Left ventricle myocardium superior (tissue), 1 donor: ENCODE measurements at places on chromosomes 1 and 21.

- DNase-seq, result peak; percentile 54
Measured at GRCh38 chr1:11478571-11479374, at the start of gene DISP3. DISP3 (plus strand) TSS chr1:11479155; CDS start chr1:11500993, 21,838 bp downstream.

GRCh38 chr1:198968866-198969265 is 330.0 kb downstream of the PTPRC start:
- DNase-seq, result no peak

- DNase-seq, result no peak
Measured at GRCh38 chr1:247561711-247562110, 12.8 kb downstream of the GCSAML start.

GRCh38 chr1:61519631-61520030 is 205.3 kb downstream of the TM2D1 start:
- DNase-seq, result no peak

- DNase-seq, result no peak
Measured at GRCh38 chr1:240496941-240497340, 115.0 kb downstream of the GREM2 start.

GRCh38 chr1:76593618-76594017 is 273.7 kb upstream of the ST6GALNAC5 start:
- DNase-seq, result no peak

GRCh38 chr1:18583326-18583941 is 47.2 kb upstream of the PAX7 start:
- peak; percentile 69 for DNase-seq

GRCh38 chr1:81287411-81288080 is 513.2 kb upstream of the ADGRL2 start:
- no peak for DNase-seq

DNA sequence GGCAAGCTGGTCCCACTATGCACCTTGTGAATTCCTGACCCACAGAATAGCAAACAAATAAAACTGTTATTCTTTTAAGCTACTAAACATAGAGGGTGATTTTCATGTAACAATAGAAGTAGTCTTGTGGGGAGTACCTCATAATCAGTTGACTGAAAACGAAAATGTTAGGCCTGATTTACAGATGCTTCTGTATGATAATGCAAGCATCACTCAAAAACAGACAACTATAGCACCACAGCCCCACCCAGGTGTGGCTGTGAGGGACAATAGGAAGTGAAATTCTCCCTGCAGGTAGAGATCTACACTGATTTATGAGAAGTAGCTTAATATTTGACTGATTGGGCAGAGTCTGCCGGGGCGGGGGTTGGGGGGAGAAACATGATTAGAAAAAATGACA is 26.5 kb upstream of the KRTAP19-8 start:
- DNase-seq, result no peak

GRCh38 chr1:40825435-40825788 is 36.8 kb downstream of the CITED4 start:
- peak; percentile 20 for DNase-seq

- no peak for DNase-seq
Measured at GRCh38 chr1:83692524-83693381, 306.2 kb downstream of the TTLL7 start.
